Osteoblast (primary cell): ENCODE measurements at places on chromosomes 5 and 9. TPM values are rescaled to one million over a fixed set of nuclear protein-coding genes. Genes with fewer than 3 reads are reported as not detected.

DNA sequence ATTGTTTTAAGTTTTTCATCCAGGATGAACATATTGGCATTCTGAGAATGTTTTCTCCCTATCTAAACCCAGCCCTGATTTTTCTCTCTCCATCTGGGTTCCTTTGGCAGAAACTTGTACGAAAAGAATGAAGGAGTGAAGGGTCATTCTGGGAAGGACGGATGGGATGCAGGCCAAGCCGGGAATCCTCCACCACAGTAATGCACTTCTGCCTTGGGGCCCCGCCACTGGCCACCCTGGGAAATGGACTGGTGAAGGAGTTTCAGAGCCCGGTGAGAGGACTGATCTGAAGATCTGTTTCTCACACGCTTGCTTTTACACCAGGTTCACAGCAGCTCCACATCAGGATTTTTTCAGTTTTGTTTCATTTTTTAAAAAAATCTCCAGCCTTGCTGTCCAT is 554.8 kb downstream of the BNC2 start:
- H3K4me1 ChIP-seq = no peaks in the 10 kb centered on the region
- H3K4me3 ChIP-seq = no peak overlapping the region
- peak; percentile 69 for DNase-seq
- H3K27ac ChIP-seq = no peak overlapping the region

DNA sequence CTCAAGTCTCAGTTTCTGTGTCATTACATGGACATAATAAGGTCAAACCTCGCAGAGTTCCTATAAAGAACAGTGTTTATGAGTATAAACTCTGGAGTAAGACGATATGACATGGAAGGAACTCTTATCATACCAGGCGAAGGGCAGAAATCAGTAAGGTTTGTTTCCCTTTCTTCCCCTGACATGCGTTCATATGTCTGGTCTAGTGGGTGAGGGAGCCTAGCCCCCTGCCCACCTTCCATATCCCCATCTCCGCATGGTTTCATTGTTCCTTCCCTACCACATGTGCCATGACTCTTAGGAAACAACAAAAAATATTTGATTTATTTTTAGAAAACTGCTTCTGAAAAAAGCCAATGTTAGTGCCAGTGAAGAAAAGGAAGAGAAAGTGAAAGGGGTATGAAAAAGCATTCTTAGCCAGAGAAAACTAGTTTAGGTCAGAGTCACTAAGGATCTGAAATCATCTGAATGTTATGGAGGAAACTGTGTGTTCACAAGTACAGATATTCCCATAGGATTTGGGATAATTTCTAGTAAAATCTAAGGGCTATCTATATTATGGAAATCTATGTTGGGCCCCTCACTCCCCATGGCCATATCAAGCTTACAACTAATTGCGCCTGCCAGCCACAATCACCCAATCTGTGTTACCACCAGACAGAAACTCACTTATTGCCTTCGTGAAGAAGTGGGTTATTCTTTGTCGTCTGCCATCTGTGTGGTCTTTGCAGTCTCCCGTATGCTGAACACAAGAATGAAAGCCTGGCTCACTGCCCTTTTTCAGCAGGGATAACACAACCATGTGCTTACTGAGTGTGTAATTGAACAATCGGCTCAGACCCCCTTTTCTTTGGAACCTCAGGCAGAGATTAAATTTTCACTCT is 19.9 kb upstream of the HMHB1 start:
- no peak for DNase-seq
- H3K4me1 ChIP-seq = peaks cover 20% of the 10 kb centered on the region
- H3K4me3 ChIP-seq = peak overlapping the region; percentile 43
- H3K27me3 ChIP-seq = no peaks in the 10 kb centered on the region
- peak overlapping the region; percentile 43 for H3K27ac ChIP-seq

DNA sequence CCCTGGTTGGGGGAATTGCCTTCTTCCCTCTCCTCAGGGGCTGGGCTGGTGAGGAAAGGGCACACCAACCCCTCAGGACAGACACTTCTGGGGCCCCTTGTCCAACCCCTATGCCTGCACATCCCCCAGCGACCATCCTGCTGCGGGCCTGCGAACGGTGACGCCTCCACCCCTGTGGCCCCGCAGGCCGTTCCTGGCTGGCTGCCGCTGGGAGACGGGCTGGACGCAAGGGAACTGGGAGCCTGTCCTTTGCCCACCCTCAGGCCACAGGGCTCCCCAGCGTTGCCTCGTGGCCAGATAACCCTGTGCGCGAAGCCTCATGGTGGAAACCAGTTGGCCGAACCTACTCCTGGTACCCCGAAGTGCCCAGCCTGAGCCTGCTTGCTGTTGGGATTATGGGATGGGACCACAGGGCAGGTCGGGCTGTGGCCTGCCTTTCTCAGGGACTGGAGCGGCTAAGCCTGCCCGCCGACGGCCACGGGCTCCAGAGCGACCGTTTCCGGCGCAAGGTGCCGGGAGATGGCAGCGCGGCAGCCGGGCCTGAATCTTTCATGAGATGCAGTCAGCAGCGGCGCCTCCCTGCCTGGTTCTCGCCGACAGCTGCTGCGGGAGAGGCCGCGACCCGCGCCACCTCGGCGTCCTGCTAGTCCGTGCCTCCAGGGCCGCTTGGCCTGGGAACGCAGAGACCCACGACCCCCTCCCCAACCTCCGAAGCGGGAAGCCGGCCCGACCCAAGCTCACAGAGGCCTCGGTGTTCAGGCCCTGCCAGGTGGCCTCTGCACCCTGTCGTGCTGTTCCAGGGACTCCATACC is 6.5 kb upstream of the PITX1 start:
- no peaks in the 10 kb centered on the region for H3K36me3 ChIP-seq
- H3K4me3 ChIP-seq = no peak overlapping the region
- no peaks in the 10 kb centered on the region for H3K4me1 ChIP-seq
- H3K27me3 ChIP-seq = peaks cover 59% of the 10 kb centered on the region
- H3K27ac ChIP-seq = no peak overlapping the region

DNA sequence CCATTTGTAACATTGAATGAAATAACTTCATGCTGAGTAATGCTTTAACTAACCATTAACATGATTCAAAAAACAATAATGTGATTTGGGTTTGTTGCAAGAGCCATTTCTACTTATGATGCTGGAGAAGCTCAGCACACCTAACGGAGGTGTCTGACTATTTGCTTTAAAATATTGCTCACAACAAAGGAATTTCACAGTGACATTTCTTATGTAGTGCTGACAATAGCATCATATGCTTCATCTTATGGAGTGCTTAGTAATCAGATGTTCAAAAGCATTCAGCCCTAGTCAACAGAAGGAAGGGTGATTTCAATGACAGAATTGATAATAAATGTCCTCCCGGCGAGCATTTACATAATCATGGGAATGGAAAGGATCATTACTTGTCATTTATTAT is 1003.3 kb upstream of the COX7C start:
- H3K4me1 ChIP-seq = no peaks in the 10 kb centered on the region
- no peaks in the 10 kb centered on the region for H3K27me3 ChIP-seq
- H3K4me3 ChIP-seq = no peak overlapping the region
- DNase-seq = no peak
- H3K27ac ChIP-seq = no peak overlapping the region
- no peaks in the 10 kb centered on the region for H3K36me3 ChIP-seq

DNA sequence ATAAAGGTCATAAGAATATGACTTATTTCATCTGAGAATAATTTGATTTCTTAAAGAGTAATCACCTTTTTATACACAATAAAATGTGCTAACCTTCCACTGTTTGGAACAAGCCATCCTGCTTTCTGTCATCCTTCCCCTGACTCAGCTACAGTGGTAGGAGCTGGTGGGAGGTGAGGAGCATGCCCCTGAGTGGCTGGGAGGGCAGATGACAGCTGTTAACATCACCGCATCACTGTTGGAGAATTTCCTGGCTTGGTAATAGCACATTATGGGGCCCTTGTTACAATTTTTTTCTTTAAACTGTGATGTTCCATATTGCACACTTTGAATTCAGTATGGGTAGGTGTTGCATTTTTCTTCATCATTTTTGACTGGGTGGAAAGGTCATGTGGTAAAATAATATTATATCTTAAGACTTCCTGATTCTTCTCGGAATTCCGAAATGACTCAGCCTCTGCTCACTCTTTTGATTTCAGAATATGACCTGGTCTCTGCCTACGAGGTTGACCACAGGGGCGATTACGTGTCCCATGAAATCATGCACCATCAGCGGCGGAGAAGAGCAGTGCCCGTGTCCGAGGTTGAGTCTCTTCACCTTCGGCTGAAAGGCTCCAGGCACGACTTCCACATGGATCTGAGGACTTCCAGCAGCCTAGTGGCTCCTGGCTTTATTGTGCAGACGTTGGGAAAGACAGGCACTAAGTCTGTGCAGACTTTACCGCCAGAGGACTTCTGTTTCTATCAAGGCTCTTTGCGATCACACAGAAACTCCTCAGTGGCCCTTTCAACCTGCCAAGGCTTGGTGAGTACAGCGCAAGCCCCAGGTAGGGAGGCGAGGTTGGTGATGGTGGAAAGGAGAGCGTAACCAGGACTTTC is 5.8 kb downstream of the ADAMTS16 start:
- DNase-seq = peak; percentile 43
- peaks cover 24% of the 10 kb centered on the region for H3K4me1 ChIP-seq
- H3K4me3 ChIP-seq = peak overlapping the region; percentile 52
- no peaks in the 10 kb centered on the region for H3K36me3 ChIP-seq
- H3K27ac ChIP-seq = peak overlapping the region; percentile 86

DNA sequence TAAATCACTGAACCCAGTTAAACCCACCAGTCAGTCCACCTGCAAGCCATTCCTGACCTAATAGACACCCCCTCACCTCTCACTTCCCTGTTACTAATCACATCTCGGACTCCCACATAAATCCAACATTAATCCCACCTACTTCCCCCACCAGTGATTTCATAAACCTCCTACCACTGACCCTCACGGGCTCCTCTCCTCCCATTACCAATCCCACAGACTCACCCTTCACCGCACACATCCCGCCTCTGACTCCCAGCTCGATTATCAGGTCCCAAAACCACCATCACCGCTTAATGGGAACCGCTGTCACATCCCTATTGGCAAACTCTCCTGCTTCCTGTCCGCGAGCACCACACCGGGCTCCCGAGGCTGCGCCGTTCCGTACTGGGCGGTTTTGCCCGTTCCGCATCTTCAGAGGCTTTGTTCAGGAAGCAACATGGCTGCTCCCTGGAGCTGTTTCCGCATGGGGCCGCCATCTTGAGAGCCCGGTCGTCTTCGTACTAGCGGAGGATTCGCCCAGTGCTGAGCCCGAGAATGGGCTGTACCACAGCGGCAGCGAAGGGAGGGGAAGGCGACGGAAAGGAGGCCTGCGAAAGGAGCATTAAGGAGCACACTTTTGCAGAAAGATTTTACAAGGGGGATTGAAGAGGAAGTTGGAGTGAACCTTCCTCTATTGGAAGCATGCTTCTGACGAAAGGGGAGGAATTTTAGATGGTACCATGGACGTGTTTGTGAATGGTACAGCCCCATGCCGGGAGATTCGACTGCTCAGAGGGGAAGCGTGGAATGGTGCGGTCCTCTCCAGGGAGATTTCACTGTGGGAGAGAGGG is at the start of gene ZNF300:
Gene ZNF300 (minus strand): TSS at position 502 of the 833 bp plus-strand sequence. CDS start 1,825 bp downstream, outside the sequence.
- H3K36me3 ChIP-seq = peaks cover 21% of the 10 kb centered on the region
- H3K4me1 ChIP-seq = peaks cover 6% of the 10 kb centered on the region
- H3K27me3 ChIP-seq = no peaks in the 10 kb centered on the region
- peak within 1 kb of the TSS; percentile 96 for H3K27ac ChIP-seq
- DNase-seq = peak; percentile 77

DNA sequence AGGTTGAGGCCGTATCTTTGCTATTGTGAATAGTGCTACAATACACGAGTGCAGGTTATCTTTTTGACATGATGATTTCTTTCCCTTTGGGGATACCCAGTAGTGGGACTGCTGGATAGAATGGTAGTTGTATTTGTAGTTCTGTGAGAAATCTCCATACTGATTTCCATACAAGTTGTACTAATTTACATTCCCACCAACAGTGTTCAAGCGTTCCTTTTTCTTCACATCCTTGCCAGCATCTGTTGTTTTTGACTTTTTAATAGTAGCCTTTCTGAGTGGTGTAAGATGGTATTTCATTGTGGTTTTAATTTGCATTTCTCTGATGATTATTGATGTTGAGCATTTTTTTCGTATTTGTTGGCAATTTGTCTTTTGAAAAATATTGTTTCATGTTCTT is 41.4 kb downstream of the CNOT6 start:
- H3K36me3 ChIP-seq = peaks cover 4% of the 10 kb centered on the region
- H3K27ac ChIP-seq = no peak overlapping the region
- no peak overlapping the region for H3K4me3 ChIP-seq
- DNase-seq = no peak
- no peaks in the 10 kb centered on the region for H3K27me3 ChIP-seq

DNA sequence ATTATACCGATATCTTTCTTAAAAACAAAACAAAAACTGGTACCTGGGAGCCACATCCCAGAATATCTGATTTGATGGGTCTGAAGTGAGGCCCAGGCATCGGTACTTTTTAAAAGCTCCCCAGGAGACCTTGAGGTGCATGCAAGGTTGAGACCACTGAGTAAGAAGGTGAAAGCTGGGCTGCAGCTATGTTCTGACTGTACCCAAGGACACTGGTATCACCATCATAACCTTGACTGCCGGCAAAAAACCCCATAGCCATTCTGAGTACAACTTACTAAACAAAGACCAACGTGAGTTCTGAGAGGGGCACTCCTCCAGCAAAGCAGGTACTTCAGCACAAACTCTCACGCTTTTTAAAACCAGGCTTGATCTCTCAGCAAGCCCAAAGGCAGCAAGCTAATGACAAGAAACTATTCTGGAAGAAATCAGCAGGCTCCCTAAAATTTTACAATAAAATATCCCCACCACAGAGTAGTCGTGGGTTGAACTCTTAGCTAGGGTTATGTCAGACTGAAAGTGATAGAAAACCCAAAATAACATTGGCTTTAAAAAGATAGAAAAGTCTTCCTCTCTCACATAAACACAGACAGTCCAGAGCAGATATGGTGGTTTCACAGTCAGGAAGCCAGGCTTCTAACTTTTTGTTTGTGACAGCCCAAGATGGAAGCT is 263.9 kb downstream of the SAXO1 start:
- peaks cover 67% of the 10 kb centered on the region for H3K36me3 ChIP-seq
- H3K27me3 ChIP-seq = no peaks in the 10 kb centered on the region
- DNase-seq = no peak

GRCh38 chr5:128199611-128200010 is 116.0 kb downstream of the SLC12A2 start:
- H3K27me3 ChIP-seq = no peaks in the 10 kb centered on the region
- H3K4me1 ChIP-seq = peaks cover 3% of the 10 kb centered on the region
- DNase-seq = no peak
- no peak overlapping the region for H3K4me3 ChIP-seq
- no peaks in the 10 kb centered on the region for H3K36me3 ChIP-seq
- H3K27ac ChIP-seq = no peak overlapping the region

DNA sequence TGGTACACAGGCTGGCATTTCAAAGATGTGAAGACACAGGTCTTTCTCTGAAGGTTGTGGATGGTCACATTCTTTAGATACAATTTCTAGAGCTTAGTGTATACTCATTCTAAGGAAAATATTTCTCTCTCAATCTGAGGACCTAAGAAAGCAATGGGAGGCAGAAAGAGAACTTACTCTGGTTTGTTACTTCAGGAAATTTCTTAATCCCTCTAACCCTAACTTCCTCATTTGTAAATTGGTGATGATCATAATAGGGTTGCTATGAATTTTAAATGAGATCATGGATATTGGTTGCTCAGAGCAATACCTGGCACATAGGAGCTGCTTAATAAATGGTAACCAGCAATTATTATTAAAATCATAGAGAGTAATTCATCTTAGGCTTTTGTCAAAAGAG is 22.1 kb downstream of the FAM170A start:
- H3K4me1 ChIP-seq = no peaks in the 10 kb centered on the region
- H3K27me3 ChIP-seq = no peaks in the 10 kb centered on the region
- no peak for DNase-seq
- H3K27ac ChIP-seq = no peak overlapping the region
- H3K36me3 ChIP-seq = no peaks in the 10 kb centered on the region

Gene ORM2
- not detected in 2 replicates for total RNA-seq

Gene ARID3C
- under 0.01 TPM in 1 of 2 replicates, not detected in the other for total RNA-seq

Gene SEMA4D
- 0.72 and 0.88 TPM in 2 replicates for total RNA-seq

Gene DCAF10
- 28.6 and 30.4 TPM in 2 replicates for total RNA-seq

Gene RAB14
- total RNA-seq = 30.0 and 30.1 TPM in 2 replicates

Gene ADAMTS2
- total RNA-seq = 144 and 203 TPM in 2 replicates

Gene TAF1L
- total RNA-seq = not detected in 2 replicates

Gene SLC34A1
- not detected in 2 replicates for total RNA-seq

Gene PPP2R2B
- under 0.01 TPM in 1 of 2 replicates, not detected in the other for total RNA-seq
